KG1 (cell line): ENCODE measurements at places on chromosomes 16 and 17.
A peak's percentile ranks its signal among the peaks of the same experiment; 100 is the strongest.

GRCh38 chr16:30774367-30775130 lies 12.4 kb downstream of the RNF40 start:
- DNase-seq: no peak

DNA sequence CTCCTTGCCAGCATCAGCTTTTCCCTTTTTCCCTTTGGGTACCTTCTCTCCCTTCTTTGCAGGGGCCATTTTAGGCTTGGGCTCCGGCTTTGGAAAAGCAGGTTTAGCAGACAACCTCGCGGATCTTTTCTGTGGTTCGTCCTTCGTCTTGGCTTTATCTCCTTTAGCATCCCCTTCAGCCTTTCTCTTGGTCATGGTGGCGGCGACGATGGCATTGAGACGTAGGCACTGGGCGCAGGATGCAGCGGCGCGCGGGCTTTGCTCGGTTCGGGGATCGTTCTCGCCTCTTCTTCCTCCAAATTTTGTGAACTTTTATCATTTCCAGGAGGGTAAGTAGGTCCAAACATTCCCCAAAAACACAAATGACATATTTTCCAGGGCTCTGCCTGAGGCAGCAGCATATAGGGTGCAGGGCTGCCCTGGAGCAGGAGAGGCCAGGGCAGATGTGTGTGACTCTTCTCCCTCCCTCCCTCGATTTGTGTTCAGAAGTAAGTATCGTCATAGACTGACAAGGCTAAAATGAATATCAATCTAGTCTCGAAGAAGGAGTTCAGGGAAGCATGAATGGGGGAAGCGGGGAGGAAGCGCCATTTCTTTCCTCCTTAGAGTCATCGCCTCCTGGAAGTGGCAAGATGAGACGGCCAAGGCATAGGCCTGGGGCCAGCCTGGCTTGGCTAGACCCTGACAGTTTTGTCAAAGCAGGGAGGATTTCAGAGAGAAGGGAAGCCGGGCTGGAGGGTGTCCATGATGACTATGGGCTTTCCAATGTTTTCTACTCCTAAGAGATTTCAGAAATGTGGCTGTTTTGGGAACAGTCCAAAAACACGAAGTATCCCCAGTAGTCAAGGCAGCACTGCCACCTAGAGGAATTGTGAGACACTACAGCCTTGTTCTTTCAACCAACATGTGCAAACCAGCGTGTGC lies 13.2 kb downstream of the CHCT1 start:
- peak; percentile 26 for DNase-seq

GRCh38 chr17:80002070-80002641 lies 33.5 kb downstream of the TBC1D16 start:
- no peak for DNase-seq

DNA sequence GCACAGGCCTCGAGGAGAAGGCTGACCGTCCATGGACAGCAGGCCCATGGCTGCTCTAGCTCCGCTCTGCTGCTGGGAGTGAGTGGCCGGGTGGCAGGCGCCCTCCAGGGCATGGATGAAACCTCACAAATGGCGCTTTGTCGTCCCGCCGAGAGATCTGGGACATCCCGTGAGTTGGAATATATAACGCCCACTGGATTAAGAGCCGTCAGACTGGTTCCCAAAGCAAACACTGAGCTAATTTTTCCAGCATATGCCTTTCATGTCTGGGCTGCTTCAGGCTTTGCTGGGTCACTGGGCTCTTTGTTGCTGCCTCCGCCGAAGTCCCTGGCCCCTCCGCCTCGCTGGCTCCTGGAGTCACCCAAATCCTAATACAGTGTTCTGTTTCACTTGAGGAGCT lies 266.3 kb downstream of the FOXL1 start:
- no peak for DNase-seq

- DNase-seq: no peak
Measured at GRCh38 chr17:71361656-71362450, 759.0 kb upstream of the SOX9 start.

DNA sequence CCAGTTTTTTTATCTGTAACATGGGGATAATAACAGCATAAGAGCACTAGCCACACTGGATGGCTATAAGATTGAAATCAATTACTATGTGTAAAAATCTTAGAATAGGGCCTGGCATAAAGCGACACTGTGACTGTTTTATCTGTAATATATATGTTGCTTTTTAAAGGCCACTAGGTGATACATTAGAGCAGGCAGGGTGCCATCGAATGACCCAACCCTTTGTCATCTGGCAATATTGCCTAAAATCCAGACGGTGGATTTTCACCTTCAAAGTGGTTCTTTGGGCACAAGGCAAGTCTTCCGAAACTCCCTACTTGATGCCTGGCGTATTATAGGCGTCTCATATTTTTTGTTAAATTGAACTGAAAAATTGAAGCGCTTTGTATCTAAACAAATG lies 69.1 kb downstream of the PRKCA start:
- DNase-seq: no peak

GRCh38 chr16:79876332-79876730 lies 275.8 kb upstream of the MAF start:
- DNase-seq: no peak

- DNase-seq: no peak
Measured at GRCh38 chr17:6092182-6092902, 22.2 kb downstream of the WSCD1 start.

DNA sequence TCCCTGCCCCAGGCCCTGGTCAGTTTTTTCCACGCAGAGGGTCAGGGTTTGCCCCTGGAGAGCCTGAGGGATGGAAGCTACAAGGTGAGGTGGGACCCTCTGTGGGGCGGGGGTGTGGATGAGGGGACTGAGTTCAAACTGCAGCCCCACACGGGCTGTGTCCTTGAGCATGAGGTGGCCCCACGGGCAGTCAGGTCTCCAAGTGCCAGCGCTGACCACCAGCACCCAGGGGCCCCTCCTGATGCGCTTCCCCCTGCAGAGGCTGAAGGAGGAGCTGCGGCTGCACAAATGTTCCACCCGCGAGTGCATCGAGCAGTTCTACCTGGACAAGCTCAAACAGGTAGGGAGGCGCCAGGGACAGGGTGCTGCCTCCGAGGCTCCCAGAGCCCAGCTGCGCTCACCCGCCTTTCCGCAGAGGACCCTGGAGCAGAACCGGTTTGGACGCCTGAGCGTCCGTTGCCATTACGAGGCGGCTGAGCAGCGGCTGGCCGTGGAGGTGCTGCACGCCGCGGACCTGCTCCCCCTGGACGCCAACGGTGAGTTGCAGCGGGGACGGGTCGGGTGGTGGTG lies 4.3 kb downstream of the TSR3 start:
- no peak for DNase-seq

GRCh38 chr16:4390266-4391260 lies 18.9 kb downstream of the VASN start:
- DNase-seq: no peak

- no peak for DNase-seq
Measured at GRCh38 chr16:11561454-11561805, 25.3 kb downstream of the LITAF start.

GRCh38 chr17:34249061-34249460 lies 6.0 kb upstream of the CCL2 start:
- no peak for DNase-seq

DNA sequence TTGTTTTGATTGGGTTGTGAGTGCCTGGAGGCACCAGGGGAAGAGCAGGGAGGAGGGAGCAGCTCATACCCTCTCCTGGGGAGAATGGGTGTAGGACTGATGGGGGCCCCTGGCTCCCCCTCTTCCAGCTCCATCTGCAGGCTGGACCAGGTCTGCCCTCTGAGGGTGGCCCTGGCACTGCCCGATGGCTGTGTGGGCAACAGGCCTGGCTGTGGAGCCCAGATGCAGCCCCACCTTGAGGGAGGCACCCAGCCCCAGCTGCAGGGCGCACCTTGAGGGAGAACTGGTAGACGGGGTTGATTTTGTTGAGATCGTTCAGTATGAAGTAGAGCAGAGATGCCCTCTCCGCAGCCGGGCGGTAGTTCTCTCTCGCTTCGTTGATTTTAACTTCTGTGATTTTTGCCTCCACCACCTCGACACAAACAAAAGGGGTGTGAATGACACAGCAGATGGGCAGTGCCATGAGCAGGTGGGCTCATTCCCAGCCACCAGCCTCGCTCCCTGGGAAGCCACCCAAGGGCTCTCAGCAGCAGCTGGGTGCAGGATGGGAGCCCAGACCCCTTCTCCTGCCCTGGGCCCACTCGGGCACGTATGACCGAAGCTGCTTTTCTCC lies 71.6 kb downstream of the PGS1 start:
- no peak for DNase-seq

GRCh38 chr17:55436224-55437158 lies 14.9 kb upstream of the MMD start:
- no peak for DNase-seq

DNA sequence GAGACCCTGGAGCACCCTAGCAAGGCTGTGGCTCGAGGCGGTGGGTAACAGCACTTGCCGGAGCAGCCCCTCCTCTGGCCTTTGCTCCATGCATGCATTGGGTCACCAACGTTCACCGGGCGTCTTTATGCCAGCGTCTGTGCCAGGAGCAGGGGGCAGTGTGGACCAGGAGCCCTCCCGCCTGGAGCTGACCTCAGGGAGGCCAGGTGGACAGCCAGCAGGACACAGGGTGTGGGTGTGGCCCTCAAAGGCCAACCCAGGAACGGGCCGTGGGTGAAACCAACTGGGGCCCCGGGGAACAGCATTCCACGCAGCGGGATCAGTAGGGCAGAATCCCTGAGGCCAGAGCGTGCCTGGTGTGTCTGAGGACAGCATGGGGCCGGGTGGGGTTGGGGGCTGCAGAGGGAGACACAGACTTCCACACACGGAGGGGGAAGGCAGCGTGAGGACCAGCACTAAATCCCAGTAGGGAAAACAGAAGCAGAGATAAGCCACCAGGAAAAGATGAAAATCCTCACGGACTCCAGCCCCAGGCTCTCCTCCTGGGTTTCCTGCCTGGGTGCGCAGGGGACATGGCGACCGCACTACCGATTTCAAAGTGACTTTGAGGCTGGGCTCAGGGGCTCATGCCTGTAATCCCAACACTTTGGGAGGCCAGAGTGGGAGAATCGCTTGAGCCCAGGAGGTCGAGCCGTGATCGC lies 2.9 kb upstream of the CD7 start:
- no peak for DNase-seq

- no peak for DNase-seq
Measured at GRCh38 chr17:4529533-4530152, 25.5 kb downstream of the MYBBP1A start.

GRCh38 chr16:74605746-74606520 lies 981 bp downstream of the GLG1 start:
- DNase-seq: no peak

DNA sequence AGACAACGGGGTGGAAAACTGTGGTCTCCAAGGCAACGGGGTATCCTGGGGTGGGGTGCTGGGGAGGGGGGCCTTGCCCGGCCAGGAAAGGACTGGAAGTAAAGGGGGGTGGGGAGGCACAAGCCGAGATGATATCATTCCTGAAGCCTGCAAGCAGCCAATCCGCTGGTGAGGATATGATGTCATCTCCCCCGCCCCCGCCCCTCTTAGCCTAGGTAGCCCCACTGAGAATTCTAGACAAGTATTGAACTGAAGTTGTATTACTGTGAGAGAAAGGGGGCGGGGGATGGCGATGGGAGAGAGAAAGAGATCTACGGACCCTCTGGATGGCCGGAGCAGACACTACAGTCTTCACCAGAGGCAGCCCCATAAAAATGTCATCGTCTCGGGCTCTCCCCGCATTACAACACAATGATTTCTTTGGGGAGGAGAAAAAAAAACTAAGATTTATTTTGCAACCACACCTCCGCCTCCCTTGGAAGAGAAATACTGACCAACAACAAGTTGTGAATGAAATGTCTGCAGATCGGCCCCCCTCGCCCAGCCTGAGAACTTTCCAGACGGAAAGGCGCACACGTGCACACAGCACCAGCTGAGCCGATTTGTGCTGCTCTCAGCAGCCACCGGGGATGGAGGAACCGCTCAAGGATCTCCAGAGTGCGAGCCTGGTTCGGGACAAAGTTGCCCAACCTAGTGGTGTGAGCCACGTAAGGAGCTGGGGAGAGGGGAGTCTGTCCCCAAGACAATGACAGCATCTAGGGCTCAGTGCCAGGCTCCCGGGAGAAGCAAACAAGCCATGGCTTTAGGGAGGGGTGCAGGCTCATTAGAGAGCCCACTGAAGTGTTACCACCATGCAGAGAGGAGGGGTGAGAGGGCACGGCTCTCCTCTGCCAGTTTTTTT lies 222.1 kb downstream of the SOX9 start:
- DNase-seq: no peak

- no peak for DNase-seq
Measured at GRCh38 chr17:45573924-45574770, 83.6 kb upstream of the PLEKHM1 start.

- no peak for DNase-seq
Measured at GRCh38 chr16:57083485-57084126, 8.8 kb upstream of the CPNE2 start.

- DNase-seq: no peak
Measured at GRCh38 chr16:23858542-23858941, 22.8 kb downstream of the PRKCB start.

GRCh38 chr16:7585705-7586104 lies 253.1 kb downstream of the RBFOX1 start:
- DNase-seq: no peak

- no peak for DNase-seq
Measured at GRCh38 chr16:17602678-17603077, 131.9 kb upstream of the XYLT1 start.

DNA sequence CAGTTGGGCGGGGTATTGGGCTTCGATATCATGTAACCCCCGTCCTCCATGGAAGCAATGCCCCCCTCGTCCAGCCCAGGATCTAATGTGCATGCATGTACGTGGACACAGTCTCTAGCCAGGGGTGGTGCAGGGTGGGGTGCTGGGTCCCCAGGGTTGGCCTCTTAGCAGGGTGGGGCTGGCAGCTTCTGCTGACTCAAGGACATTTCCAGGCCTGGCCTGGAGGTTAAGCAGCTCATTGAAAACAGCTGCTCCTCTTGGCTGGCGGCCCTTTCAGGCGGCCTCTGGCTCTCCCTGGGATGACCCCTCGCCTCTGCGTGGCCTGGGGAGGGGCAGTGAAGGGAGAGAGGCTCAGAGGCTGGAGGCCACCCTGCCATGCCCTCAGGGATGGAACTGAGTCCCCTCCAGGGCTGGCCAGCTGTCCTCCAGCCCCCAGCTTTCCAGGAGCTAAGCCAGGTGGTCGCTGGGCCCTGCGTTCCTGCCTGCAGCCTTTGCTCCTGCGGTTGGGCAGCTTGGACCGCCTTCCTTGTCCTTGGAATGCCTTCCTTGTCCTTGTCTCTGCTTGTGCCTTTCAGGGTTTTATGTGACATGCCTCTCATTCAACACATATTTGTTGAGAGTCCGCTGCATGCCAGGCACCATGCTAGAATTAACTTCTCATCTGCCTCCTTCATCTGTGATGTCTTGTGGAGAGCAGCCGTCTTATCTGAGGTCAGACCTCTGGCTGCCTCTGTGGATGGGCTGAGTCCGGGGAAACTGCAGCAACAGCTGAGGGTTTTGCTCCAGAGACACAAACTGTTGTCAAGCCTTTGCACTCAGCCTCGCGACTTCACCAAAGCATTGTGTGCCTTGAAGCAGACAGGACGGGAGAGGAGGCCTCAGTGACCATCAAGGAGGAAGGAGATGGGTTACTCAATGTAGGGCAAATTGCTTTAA lies 26.6 kb downstream of the MRC2 start:
- no peak for DNase-seq

- no peak for DNase-seq
Measured at GRCh38 chr16:80447241-80447640, 93.6 kb upstream of the DYNLRB2 start.

GRCh38 chr17:20896153-20896649 lies 146.6 kb downstream of the USP22 start:
- no peak for DNase-seq
